Esophagus squamous epithelium (tissue), 5 donors: ENCODE measurements at places on chromosomes 7 and 10.

DNA sequence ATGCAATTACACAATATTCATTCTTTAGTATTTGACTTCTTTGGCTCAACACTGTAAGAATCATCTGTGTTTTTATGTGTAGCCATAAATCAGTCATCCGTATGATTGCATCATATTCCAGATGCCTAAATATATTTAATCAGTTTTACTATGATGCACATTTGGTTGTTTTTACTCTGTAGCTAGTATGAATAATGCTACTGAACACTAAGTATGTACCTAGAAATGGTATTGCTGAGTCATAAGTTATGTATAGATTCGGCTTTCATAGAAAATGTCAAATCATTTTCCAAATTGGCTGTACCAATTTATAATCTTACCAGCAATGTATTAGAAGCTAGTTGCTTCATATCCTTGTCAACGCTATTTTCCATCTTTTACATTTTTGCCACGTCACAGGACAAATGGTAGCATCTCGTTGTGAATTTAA lies 197.3 kb upstream of the PLXNA4 start:
- DNase-seq = no peak

DNA sequence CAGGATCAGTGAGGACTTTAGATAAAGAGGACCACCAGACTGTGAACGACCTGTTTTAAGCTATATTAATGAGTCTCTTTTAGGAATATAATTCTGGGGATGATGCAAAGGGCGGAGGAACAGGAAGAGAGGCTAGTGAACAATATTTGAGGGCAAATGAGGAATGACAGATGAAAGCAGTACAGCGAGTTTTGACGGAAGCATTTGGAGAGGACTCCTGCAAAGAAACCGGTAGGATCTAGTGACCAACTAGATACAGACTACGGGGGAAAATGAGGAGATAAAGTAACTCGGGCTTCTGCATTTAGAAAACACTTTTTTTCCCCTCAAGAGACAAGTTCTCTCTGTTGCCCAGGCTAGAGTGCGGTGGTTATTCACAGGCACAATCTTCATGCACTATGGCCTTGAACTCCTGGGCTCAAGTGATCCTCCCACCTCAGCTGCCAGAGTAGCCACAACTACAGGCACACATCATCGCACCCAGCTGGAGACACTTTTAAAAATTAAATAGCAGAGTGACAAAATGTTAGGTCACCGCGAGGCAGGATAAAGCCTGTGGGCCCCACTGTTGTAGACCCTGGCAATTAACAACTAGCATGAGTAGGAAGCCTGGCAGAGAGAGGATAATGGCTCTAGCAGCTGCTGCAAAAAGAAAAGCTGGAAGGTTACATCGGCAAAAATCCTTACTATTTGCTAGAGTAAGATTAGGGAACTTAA lies 143.2 kb downstream of the SRPK2 start:
- DNase-seq = no peak

DNA sequence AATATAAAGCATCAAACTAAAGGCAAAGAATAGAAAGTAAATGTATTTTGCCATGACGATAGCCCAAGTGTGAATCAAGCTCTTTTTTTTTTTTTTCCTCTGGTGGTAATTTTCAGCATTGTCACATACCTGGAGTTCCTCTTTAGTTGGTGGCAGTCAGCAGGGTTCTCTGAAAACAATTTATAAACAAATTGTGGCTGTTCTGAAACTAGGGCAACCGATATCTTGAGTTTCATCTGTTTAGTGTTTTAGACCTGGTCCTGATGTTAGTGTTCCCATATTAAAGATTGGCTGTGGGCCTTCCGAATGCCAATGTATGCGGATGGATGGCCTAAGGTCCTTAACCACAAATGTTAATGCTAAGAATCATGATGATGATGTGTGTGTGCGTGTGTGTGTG lies 713.1 kb downstream of the GATA3 start:
- DNase-seq = no peak

- DNase-seq = no peak
Measured at GRCh38 chr10:75002351-75002725, 109.1 kb upstream of the SAMD8 start.

- DNase-seq = no peak
Measured at GRCh38 chr10:92290076-92290836, 622 bp downstream of the CPEB3 start.

DNA sequence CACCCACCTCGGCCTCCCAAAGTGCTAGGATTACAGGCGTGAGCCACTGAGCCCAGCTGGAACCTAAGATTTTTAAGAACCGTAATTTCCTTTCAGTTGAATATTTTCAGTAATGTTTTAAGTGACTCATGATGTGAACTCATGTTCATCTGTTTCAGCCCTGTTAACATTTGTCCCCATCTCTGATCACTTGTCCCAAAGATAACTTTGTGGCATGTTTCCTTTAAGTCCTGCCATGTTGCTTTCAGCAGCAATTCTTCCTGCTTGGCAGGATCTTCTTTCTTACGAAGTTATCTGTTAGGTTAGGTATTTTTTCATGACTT lies 19.3 kb downstream of the ZRANB1 start:
- DNase-seq = no peak

- DNase-seq = no peak
Measured at GRCh38 chr7:16430133-16430532, 8.8 kb upstream of the CRPPA start.

DNA sequence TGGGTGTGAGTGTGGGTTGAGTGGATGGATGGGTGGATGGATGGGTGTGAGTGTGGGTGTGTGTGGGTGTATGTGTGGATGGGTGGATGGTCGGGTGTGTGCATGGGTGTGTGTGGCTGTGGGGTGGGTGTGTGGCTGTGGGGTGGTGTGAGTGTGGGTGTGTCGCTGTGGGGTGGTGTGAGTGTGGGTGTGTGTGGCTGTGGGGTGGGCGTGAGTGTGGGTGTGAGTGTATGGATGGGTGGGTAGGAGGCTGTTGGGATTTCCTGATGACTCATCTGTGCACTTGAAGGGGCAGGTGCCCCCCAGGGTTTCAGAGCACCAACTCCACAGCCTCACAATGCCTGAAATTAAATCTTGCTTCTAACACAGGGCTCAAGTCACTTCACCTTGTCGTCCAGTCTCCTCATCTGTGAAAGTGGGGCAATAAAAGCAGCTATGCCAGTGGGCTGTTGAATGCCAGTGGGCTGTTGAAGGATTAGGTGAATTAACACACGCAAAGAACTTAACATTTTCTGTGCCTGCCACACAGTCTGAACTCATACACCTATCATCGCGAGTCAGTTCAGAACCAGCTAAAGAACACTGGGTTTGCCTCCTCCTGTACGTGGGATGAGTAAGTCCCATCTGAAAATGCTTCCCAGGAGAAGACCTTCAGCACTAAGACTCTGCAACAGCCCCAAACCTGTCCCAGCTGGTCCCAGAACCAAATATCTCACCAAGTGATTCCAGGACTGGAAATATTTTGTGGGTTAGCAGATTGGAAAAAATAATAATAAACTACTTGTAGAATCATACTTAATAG lies 32.0 kb downstream of the SFMBT2 start:
- DNase-seq = no peak

DNA sequence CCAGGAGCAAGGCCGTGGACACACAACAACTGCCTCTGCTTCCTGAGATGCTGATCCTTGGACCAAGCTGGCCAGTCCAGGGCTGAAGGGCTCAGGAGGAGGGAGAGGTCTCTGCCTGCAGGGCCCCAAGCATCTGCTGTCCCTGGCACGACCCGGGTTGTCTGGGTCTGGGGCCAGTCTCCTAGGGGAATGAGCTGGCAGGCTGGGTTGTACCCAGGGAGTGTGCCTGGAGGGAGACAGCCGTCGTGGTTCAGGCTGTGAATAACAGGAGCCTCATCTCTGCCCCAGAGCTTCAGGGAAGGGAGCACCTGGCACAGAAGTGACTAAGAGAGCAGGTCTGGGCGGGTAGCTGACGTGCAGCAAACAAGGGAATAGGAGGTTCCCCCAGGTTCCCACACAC lies 17.9 kb upstream of the SERPINE1 start:
- no peak for DNase-seq

GRCh38 chr10:59383908-59384307 lies 21.6 kb upstream of the FAM13C start:
- no peak for DNase-seq

- no peak for DNase-seq
Measured at GRCh38 chr7:150755473-150756099, 18.4 kb downstream of the GIMAP5 start.

- DNase-seq = no peak
Measured at GRCh38 chr7:69109246-69109645, 489.0 kb upstream of the AUTS2 start.

DNA sequence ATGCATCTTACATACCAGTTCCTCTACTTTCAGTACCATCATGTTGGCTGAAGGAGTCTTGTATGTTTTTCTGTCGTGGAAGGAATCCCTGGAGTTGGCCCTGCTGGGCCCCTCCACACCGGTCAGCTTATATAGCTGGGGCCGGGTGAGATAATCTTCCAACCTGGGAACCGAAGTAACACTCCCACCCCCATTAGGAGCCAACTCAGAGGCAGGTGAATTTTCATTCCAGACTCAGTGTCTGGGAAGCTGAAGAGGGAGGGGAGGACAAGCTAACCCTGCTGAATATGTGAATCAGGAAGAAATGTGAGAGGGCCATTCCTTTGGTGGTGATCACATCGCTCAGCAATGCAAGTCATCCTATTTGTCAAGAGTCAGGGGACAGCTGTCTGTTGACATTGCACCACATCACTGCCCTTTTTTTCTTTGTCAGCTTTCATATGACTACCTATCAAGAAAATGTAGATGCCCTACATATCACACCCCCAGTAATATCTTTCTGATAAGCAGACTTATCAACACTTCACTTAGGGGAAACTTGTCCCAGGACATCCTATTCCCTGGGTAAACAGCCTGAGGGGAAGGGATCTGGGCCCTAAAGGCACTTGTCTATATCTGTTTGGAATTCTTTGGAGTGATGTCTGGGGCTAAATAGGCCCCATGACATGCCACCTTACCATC lies at the start of gene ANKRD1:
Gene ANKRD1, minus strand, starts transcription at position 102 of the 681 bp plus-strand sequence. Its CDS starts 60 bp downstream, at position 42.
- no peak for DNase-seq

GRCh38 chr7:139541600-139542307 lies 18.3 kb downstream of the CLEC2L start:
- no peak for DNase-seq

- no peak for DNase-seq
Measured at GRCh38 chr10:13633689-13634088, 46.9 kb downstream of the PRPF18 start.

GRCh38 chr7:26531926-26532325 lies 240.3 kb downstream of the SNX10 start:
- DNase-seq = no peak

- DNase-seq = no peak
Measured at GRCh38 chr7:128366300-128366699, 4.8 kb upstream of the PRRT4 start.

- no peak for DNase-seq
Measured at GRCh38 chr7:135993950-135994349, 16.8 kb upstream of the MTPN start.

GRCh38 chr7:2701832-2702593 lies 14.0 kb downstream of the AMZ1 start:
- no peak for DNase-seq

- no peak for DNase-seq
Measured at GRCh38 chr7:155701972-155702544, 57.6 kb downstream of the RBM33 start.

DNA sequence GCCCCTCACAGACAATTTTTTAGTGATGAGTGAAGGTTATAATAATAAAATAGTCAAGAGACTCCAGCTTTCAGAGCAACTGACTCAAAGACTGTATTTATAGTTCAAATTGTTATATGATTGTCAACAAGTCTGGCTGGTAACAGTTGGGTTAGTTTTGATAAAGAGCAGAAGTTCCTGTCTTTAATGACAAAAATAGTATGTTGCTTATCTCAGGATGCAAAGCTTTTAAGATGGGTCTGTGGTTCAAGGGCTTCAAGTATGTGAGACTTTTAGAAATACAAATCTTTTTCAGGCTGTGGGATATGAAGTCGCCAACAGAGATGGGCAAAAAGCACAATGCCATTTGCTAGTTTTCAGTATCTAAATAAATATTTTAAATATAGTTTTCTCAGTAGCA lies 118.4 kb downstream of the ABCA13 start:
- no peak for DNase-seq

DNA sequence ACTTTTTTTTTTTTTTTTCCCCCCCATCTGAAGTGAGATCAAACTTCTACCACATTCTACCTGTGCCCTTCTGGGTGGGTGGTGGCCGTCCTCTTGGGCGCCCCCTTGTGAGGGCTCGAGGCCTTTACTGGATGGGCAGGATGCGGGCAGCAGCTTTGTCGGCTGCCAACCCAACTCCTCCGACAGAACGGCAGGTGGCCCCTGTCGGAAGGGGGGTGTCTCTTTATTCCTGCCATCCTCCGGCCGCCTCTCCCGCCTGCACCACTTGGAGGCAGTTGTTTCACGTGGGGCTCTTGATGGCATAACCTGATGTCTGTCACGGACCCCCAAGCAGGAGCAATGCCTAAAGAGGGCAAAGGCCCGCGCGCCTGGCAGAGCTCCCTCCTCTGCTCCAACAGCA lies 31.0 kb downstream of the AMZ1 start:
- no peak for DNase-seq
